ENCODE measurements at places on chromosomes 1 and 21. TPM values are rescaled to one million over a fixed set of nuclear protein-coding genes. Genes with fewer than 3 reads are reported as not detected.

GRCh38 chr1:208524925-208525324, 280.7 kb upstream of the PLXNA2 start:
- no peak overlapping the region for H3K4me3 ChIP-seq
- H3K4me1 ChIP-seq = no peaks in the 10 kb centered on the region
- no peak overlapping the region for H3K27ac ChIP-seq
- H3K27me3 ChIP-seq = no peaks in the 10 kb centered on the region
- DNase-seq = no peak

FCRL4 gene
- not detected for total RNA-seq

DIPK1A gene
- 17.9 TPM for total RNA-seq

DNA sequence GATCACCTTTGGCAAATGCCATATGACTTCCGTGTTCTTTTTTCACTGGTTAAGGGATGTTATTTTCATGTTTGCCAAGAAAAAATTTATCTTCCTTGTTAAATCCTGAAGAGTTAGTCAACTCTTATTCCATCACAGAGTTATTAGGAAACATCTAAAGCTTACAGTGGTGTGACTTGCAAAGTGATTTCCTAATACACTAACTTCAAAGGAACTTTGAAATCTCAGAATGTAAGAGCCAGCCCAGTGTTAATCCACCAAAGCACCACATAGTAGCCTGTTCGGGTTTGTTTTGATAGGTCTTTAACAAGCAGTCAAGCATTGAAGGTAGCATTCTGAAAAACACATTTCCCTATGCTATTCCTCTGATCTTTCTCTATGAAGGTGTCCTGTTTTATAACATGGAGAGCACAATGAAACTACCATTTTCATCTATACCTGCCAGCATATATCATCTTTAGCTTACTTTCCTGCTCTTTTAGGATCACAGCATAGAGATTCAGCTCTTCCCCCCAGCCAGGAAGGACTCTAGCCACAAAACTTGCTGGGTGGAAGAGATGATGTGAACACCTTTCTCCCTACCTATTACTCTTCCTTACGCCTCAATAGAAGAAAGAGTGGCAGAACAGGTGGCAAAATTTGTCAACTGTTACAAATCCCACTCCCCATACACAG, 82.4 kb upstream of the MAGI3 start:
- H3K36me3 ChIP-seq = no peaks in the 10 kb centered on the region
- no peak for DNase-seq
- H3K27me3 ChIP-seq = no peaks in the 10 kb centered on the region

- H3K36me3 ChIP-seq = no peaks in the 10 kb centered on the region
- H3K4me1 ChIP-seq = no peaks in the 10 kb centered on the region
- H3K27me3 ChIP-seq = no peaks in the 10 kb centered on the region
- no peak overlapping the region for H3K27ac ChIP-seq
Observed at GRCh38 chr1:201584471-201585092, 45.7 kb downstream of the NAV1 start.

HEYL gene
- 1.4 TPM for total RNA-seq

DNA sequence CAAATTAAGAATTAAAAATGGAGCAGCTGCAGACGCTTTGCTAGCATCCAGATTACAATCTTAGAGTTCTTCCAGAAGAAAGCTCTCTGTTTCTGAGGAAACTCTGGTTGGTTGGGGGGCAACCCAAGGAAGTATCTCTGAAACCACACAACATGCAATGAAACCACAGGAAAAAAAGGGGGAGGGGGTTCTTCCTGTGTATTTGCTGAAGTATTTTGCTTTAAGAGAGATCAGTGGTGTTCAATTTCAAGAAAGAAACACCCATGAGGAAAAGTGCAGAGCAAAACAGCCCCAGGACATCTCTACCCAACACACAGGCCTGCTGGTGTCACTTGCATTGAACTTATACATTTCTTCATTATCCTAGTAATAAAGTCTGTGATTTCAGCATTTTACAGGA, 19.7 kb upstream of the TIAM1 start:
- H3K36me3 ChIP-seq = no peaks in the 10 kb centered on the region
- no peak overlapping the region for H3K27ac ChIP-seq
- no peaks in the 10 kb centered on the region for H3K4me1 ChIP-seq
- no peaks in the 10 kb centered on the region for H3K27me3 ChIP-seq
- H3K4me3 ChIP-seq = no peak overlapping the region

DNA sequence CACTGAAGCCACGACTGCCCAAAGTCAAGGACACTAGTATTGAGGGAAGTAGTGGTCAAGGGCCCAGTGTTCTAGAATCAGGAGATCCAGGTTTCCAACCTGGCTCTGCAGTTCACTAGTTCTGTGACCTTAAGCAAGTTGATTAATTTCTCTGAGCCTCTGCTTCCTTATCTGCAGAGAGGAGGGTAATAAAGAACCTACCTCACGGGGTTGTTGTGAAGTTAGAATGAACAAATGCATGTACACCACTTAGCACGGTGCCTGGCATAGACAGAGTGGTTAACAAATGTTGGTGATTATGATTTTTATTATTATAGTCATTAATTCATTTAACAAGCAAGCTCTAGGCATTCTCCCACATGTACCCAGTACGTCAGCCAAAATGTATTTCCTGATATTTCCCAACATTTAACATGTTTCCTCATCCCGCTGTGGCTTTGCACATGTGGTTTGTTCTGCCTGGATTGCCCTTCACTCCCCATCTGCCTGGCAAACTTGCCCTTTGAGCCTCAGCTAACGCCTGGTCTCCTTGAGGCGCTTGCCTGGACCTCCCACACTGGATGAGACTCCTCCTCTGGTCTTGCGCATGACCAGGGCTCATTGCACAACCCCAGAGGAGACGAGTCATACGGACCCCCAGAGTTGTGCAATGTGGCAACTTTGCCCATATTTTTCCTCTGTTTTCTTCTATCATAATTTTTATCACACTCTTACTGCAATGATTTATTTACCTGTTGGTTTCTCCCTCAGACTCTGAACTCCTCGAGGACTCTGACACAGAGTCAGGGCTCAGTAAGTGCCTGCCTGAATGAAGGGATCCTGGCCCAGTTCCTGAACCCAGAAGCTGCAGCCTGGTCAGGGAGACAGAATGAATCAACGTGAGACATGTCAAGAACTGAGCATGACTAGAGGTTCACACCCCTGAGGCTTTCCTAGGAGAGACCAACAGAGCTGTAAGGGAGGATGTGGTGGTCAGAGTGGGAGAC, 20.7 kb upstream of the MFSD2A start:
- no peaks in the 10 kb centered on the region for H3K36me3 ChIP-seq
- no peak overlapping the region for H3K4me3 ChIP-seq
- H3K27me3 ChIP-seq = no peaks in the 10 kb centered on the region

OXCT2 gene
- 0.35 TPM for total RNA-seq

GRCh38 chr1:115678141-115678540, 36.4 kb downstream of the VANGL1 start:
- no peak for DNase-seq
- no peak overlapping the region for H3K27ac ChIP-seq
- no peaks in the 10 kb centered on the region for H3K36me3 ChIP-seq
- no peak overlapping the region for H3K4me3 ChIP-seq

- no peak overlapping the region for H3K4me3 ChIP-seq
- no peaks in the 10 kb centered on the region for H3K4me1 ChIP-seq
- DNase-seq = no peak
- H3K27me3 ChIP-seq = peaks cover 5% of the 10 kb centered on the region
- H3K27ac ChIP-seq = no peak overlapping the region
Observed at GRCh38 chr1:181310560-181310959, 172.8 kb upstream of the CACNA1E start.

- DNase-seq = no peak
- H3K4me3 ChIP-seq = peak overlapping the region; percentile 90
- H3K27me3 ChIP-seq = no peaks in the 10 kb centered on the region
- peaks cover 34% of the 10 kb centered on the region for H3K4me1 ChIP-seq
Observed at GRCh38 chr1:45685308-45686014, 872 bp downstream of the GPBP1L1 start.

FMN2 gene
- total RNA-seq = not detected

TNFSF4 gene
- total RNA-seq = 0.97 TPM

GRCh38 chr1:95035536-95035935, 37.2 kb downstream of the ALG14 start:
- DNase-seq = no peak
- no peak overlapping the region for H3K27ac ChIP-seq
- H3K27me3 ChIP-seq = no peaks in the 10 kb centered on the region
- H3K4me1 ChIP-seq = no peaks in the 10 kb centered on the region
- no peaks in the 10 kb centered on the region for H3K36me3 ChIP-seq

DNA sequence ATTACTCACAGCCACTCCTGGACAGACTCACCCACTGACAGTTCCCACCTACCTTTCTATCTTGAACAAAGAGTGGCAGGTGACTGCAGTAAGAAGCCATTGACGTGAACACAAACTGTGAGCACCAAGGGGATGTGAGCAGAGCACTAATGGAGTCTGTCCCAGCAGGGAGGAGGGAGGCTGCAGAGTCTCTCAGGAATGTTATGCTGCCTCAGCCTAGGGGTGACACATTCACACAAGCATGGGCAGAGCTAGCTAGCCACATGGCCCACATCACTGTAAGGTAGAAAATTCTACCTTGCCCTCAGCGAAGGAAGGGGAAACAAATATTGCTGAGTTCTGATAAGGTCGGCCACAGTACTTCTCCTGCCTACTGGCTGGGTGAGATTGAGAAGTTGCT, 56.8 kb upstream of the PTGFRN start:
- no peak overlapping the region for H3K4me3 ChIP-seq
- no peaks in the 10 kb centered on the region for H3K27me3 ChIP-seq
- DNase-seq = no peak
- H3K27ac ChIP-seq = no peak overlapping the region

PRAMEF5 gene
- not detected for total RNA-seq

DNA sequence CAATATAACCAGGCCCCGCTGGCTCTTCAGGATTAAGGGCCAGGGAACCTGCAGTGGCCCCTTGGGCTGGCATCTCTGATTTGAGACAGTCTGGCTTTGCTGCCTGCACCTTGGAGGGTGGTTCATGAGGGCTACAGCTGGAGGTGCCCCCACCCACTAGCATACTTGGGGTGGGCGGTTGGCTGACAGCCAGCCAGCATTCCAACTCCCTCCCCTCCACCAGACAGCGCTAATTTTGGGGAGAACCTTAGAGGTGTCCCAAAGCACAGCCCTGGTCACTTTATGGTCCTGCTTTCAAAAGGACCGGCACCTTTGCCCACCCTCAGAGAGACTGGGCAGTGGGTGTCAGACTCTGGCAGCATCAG, 180.7 kb upstream of the VAMP3 start:
- no peak overlapping the region for H3K4me3 ChIP-seq
- H3K36me3 ChIP-seq = no peaks in the 10 kb centered on the region
- H3K27ac ChIP-seq = no peak overlapping the region
- no peaks in the 10 kb centered on the region for H3K4me1 ChIP-seq
- no peak for DNase-seq
- H3K27me3 ChIP-seq = no peaks in the 10 kb centered on the region

- no peak overlapping the region for H3K27ac ChIP-seq
- no peaks in the 10 kb centered on the region for H3K27me3 ChIP-seq
- no peaks in the 10 kb centered on the region for H3K36me3 ChIP-seq
- no peak overlapping the region for H3K4me3 ChIP-seq
- no peak for DNase-seq
- no peaks in the 10 kb centered on the region for H3K4me1 ChIP-seq
Observed at GRCh38 chr21:36973986-36974850, 7.7 kb upstream of the HLCS start.

DNA sequence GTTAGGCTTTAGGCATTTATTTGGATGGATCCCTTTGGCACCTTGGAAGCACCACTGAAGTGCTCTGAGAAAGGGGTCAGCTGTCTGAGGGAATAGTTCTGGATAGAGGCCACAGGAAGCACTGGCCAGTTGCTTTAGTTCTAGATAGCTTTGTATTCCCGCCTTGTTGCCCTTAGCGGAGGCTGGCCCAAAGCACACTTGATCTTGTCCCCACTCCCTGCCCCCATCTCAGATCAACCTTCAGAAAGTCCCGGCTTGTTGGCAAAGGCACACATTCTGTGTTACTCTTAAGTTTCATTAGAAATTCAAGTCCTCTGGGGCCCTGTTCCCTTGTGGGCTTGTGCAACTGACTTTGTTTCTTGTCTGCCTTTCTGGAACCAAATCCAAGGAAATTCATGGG, 15.2 kb upstream of the NBL1 start:
- H3K27ac ChIP-seq = no peak overlapping the region
- no peak overlapping the region for H3K4me3 ChIP-seq
- no peak for DNase-seq
- no peaks in the 10 kb centered on the region for H3K27me3 ChIP-seq
- no peaks in the 10 kb centered on the region for H3K4me1 ChIP-seq

DNA sequence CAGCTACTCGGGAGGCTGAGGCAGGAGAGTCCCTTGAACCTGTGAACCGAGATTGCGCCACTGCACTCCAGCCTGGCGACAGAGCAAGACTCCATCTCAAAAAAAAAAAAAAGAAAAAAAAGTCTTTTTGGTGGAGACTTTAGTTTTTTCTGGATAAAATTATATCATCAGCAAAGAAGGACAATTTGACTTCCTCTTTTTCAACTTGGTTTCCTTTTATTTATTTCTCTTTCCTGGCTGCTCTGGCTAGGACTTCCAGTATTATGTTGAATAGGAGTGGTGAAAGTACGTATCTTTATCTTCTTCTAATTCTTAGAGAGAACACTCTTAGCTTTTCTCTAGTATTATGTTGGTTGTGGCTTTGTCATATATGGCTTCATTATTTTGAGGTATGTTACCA, 130.8 kb downstream of the PCBP3 start:
- H3K27ac ChIP-seq = no peak overlapping the region
- no peaks in the 10 kb centered on the region for H3K36me3 ChIP-seq
- H3K4me3 ChIP-seq = no peak overlapping the region

GRCh38 chr1:59688976-59689375, 125.8 kb upstream of the HOOK1 start:
- no peak overlapping the region for H3K4me3 ChIP-seq
- H3K27ac ChIP-seq = no peak overlapping the region
- no peaks in the 10 kb centered on the region for H3K27me3 ChIP-seq
- DNase-seq = no peak

GRCh38 chr1:82001345-82001744, 200.6 kb downstream of the ADGRL2 start:
- H3K27me3 ChIP-seq = no peaks in the 10 kb centered on the region
- no peaks in the 10 kb centered on the region for H3K36me3 ChIP-seq
- H3K27ac ChIP-seq = no peak overlapping the region
- H3K4me1 ChIP-seq = no peaks in the 10 kb centered on the region
- no peak for DNase-seq
